Inflammatory macrophage treated with lipopolysaccharide for 1 hour (primary cell): ENCODE measurements at places on chromosomes 2 and 18.

DNA sequence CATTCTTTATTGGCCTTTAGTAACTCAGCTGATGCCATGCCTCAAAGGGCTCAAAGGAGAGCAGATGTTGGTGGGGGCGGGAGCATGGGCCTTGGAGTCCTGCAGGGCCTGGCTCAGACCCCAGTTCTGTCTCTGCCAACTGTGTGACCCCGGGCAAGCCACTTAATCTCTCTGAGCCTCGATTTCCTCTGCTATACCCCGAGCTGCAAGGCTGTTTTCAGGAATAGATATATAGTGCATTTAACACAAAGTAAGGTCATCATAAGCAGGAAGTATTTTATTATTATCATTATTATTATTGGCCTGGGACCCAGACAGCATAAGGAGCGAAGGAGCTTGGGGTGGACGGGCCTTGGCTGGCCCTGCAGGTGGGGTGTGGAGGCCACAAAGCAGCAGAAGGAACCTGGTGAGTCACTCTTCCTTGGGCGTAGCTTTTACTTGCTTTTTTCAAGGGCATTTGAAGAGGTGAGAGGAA is 162.7 kb downstream of the INHBB start:
- DNase-seq = no peak

- peak; percentile 3 for DNase-seq
Measured at GRCh38 chr2:38514603-38515154, 88.0 kb downstream of the HNRNPLL start.

DNA sequence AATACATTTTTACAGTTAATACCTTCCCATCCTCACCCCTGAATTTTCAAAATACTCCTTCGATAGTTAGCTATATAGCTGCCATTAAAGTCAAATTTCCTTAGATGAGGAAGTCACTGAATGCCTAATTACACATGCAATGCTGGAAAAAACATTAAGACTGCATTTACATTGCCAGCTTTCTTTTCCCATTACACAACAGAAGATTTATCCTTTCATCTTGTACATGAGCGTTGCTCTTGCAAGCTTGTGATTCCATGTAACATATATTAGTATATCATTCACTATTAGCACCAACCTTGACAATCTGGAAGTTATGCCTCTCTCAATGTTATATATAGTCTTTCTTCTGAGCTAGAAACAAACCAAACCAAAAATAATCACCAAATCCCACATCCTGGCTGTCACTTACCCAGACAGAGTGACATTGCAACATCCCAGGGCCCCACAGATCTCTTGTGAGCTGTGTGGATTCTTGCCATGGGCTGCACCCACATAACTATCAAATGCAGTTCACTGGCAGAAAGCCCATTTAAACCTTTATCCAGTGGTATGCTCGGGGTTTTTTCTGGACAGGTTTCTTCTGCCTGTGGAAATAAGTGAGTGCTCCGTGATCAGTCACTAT is 79.2 kb upstream of the PAPOLG start:
- peak; percentile 84 for DNase-seq

DNA sequence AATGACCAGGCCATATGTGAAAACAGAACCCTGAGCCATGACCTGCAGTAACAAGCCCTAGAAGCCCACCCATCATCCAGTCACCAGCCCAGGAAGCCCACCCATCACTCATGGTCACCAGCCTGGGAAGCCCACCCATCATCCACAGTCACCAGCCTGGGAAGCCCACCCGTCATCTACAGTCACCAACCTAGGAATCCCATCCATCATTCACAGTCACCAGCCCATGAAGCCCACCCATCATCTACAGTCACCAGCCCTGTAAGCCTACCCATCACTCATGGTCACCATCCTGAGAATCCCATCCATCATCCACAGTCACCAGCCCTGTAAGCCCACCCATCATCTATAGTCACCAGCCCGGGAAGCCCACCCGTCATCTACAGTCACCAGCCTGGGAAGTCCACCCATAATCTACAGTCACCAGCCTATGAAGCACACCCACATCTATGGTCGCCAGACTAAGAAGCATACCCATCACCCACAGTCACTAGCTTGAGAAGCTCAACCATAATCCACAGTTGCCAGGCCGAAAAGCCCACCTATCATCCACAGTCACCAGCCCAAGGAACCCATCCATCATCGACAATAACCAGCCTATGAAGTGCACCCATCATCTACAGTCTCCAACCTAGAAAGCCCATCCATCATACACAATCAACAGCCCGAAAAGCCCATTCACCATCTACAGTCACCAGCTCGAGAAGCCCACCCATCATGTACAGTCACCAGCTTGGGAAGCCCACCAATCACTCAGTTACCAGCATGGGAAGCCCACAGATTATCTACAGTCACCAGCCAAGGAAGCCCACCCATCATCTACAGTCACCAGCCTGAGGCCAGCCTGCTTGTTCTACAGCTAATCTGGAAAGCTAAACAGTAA is 91.9 kb downstream of the TWIST2 start:
- no peak for DNase-seq

DNA sequence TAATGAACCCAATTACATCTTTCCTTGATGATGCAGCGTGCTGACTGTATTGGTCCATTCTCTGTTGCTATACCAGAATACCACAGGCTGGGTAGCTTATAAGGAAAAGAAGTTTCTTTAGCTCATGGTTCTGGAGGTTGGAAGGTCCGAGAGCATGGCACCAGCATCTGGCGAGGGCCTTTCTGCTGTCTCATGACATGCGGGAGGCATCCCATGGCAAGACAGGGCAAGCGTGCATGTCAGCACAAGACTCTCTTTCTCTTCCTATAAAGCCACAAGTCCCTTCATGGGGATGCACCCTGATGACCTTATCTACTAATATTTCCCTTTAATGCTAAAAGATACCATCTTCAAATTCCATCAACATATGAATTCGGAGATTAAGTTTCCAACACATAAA is 122.8 kb upstream of the FHL2 start:
- DNase-seq = no peak

- DNase-seq = no peak
Measured at GRCh38 chr18:45764000-45764686, 40.2 kb downstream of the SLC14A1 start.

- no peak for DNase-seq
Measured at GRCh38 chr2:150806336-150806735, 318.9 kb upstream of the RND3 start.

DNA sequence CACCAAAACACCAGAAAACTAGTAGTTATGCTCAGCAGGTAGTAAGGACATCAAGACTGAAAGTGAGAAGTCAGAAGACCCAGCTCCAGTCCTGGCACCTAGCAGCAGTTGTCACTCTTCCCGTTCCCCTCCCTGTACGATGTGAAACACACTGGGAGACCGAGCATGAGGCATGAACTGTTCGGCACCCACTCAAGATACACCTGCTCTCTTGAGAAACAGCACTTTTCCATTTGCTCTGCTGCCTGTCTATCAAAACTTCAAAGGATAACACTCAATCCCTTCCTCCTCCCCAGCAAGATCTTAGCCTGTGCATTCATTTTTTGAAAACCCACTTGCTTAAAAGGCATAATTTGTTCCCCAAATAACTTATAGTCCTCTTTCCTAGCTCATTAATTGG is 123.9 kb downstream of the PLEKHM3 start:
- no peak for DNase-seq

- DNase-seq = no peak
Measured at GRCh38 chr2:170764880-170765261, 5.3 kb upstream of the ERICH2 start.

DNA sequence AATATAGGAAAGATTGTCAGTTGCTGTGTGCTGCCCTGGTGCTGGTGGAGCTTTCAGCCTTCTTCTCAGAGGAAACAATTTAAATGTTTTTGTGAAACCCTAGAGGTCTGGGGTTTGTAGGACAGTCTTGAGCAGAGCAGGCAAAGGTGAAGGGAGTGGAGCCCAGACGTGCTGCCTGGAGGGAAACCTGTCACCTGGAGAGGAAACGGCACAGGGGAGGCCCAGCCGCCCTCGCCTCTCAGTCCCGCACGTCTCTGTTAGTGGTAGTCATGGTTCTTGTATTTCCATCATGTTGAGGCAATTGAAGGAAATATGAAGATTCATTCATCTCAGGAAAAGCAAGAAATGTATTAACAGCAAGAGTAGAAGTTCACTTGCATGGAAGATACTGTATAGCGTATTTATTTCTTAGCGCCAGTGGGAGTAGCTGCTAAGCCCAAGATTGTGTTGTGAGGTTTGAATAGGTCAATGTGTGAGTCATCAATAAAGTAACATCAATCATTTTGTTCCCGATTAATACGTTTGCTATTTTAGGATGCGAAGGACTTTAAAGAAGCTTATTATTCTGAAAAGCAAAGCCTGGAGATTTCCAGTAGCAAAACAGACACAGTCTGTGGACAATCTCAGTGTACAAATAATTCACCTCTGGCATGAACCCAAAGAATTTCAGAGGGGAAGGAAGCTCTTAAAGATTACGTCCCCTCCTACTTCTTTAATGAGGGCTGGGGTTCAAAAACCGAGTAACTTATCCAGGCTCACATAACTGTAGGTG is 70.4 kb downstream of the LRRFIP1 start:
- DNase-seq = no peak

DNA sequence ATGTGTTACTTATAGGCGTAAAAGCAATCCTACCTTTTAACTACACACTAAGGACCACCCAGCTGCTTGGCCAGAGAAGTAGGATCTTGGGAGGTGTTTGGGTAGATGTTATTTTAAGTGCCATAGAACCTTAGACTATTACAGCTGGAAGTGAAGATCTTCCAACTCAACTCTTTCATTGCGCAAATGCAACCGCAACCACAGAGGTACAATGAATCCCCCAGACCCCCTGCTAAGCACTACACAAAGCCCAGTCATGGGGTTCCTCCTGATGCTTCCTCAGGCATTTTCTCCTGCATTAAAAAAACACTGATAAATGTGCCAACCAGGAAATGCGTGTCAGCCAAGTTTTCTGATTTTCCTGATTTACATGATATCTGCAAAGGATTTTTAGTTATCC is 246.0 kb downstream of the LRRTM1 start:
- DNase-seq = no peak

DNA sequence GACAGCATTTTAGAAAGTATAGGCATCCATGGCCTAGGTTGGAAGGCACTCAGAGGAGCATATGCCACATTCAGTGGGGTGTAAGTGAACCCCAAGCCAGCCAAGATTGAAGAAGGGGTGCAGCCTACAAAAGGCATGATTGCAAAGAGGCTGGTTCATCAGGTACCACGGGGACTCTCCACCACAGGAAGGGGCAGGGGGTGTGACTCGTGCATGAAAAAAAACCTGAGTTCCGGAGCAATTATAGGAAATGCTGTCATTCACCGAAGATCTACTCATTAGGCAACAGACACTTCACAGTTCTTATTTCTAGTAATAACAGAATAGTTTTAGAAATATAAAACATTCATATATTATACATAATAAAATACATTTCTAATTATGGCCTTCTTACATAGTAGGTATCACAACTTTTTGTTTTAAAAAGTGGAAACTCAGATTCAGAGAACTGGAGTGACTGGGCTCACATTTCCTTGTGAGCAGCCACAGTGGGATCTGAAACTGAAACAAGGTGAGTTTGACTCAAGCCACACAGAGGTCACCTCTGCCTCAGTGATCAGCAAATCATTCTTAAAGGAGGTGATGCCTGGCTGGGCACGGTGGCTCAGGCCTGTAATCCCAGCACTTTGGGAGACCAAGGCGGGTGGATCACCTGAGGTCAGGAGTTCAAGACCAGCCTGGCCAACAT is 188.4 kb upstream of the GYPC start:
- no peak for DNase-seq

DNA sequence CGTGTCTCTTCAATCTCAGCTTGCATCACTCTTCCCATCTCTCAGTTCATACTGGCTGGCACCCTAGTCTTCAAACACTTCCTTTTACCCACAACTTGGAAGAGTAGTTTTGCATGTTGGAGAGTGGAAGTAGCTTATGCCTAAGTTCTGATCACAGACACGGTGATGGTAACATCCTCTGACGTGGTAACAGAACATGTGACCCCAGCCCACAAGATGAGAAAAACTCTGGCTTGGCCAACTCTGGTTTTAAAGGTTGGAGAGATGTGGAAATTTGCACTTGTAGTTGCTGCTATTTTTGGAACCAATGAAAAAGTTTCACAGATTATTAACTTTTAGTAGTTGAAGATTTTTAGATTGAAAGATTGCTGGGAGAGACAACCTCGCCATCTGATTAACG is 155.4 kb upstream of the SLC35G4 start:
- no peak for DNase-seq

- DNase-seq = no peak
Measured at GRCh38 chr2:149363958-149364357, 33.6 kb downstream of the LYPD6 start.

DNA sequence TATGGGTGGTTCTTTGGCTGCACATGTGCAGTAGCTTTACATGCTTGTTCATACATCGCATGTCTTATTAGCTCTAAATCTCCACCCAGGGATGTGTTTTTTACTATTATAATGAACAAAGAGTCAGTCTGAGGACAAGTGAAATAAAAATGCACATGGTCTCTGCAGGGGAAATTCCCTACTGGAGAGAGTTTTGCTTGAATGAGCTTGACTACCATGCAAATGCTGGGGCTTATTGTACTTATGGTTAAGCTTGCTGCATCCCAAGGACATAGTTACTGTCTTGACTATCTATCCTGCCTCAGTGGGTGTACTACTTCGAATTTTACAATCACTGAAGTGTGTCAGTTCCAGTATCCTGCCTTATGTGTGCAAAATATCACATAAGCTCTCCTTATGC is 362.7 kb downstream of the TDRD15 start:
- no peak for DNase-seq

GRCh38 chr2:119311371-119311770 is 55.3 kb downstream of the C2orf76 start:
- no peak for DNase-seq

GRCh38 chr18:36595818-36596215 is 233.0 kb downstream of the TPGS2 start:
- DNase-seq = no peak

- DNase-seq = no peak
Measured at GRCh38 chr2:240819858-240820606, at the start of gene KIF1A. Gene KIF1A, minus strand, starts transcription at chr2:240820219. Its CDS starts 22,467 bp downstream, at chr2:240797752.

GRCh38 chr2:69122271-69122670 is 109.3 kb downstream of the ANTXR1 start:
- no peak for DNase-seq

DNA sequence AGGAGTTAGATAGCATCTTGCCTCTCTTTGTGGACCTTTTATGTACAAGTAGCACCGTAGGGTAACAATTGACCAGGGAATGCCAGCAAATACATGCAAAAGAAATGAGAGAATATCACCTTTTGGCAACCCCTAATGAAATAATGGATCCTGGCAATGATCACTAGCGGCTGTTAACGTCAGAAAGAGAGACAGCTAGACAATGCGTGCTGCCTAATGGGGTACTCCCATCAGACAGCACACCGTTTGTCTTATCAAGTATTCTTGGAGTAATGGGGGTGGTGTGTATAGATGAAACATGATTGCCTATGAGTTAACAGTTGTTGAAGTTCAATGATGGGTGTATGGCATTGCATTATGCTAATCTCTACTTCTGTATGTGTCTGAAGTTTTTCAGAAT is 1.6 kb downstream of the ELAC1 start:
- DNase-seq = no peak

DNA sequence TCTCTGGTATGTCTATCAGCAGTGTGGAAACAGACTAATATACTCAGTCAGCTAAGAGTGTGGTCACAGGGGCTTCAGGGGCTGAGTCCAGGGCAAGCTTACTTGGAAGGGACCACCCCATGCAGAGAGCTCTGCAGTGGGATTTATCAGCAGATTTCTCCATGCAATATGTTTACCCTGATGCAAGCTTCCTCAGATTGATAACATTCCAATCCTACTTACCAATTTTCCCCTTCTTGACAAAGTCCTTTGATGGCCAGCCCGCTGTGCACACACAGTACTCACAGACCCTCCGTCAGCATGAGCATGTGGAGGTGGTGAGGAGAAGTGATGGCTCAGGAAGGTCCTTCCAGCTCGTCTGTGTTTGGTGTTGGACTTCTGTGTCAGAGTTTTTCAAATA is 51.8 kb downstream of the SH3RF3 start:
- no peak for DNase-seq
